ENCODE measurements at places on chromosomes 7 and 10.

DNA sequence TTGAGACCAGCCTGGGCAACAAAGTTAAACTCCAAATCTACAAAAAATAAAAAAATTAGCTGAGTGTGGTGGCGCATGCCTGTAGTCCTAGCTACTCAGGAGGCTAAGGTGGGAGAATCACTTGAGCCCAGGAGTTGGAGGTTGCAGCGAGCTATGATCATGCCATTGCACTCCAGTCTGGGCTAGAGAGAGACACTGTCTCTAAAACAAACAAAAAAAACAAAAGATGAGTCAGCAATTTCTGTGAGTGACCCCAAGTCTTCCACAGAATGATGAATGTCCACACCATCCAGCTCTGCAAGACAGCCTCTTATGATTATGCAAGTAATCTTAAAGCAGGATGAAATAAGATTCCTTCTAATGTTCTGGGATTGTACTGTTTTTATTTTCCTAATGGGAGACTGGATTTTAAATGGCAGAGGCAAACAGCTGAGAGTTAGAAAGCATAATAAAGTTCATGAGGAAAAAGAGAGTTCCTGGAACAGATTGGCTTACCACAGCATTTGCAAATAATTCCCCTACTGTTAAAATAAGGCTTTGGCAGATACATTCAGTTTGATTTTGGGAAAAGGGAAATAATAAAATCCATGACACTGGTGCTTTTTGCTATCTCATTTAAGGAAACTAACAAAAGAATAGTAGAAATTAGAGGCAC lies 18.9 kb upstream of the PRKAR2B start:
- no peak for DNase-seq

DNA sequence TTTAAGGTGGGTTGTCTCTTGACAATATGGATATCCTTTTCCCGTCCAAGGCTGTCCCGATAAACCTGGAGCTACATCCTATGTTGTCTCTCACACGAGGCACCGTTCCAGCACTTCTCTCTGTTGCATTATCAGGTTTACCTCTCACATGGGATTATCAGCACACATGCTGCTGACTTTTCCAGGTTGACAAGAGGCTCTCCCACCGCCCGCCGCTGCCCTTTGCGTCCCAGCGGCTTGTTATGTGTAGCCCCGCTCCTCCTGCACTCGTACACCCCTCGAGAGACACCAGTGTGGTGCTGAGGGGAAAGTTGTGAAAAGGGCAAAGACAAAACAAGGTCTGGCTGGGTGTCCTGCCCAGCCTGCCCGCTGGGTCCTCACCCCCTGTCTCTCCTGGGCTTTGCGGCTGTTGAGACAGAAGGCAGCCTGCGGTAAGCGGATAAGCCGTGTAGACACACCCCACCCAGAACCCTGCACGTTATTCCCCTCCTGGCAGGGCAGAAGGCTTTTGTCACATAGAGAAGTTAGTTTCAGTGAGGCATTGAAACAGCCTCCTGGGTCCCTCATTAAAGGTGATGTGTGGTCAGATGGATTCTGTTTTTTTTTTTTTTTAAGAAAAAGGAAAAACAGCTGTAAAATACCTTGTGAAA lies 38.7 kb downstream of the UBE3C start:
- no peak for DNase-seq

DNA sequence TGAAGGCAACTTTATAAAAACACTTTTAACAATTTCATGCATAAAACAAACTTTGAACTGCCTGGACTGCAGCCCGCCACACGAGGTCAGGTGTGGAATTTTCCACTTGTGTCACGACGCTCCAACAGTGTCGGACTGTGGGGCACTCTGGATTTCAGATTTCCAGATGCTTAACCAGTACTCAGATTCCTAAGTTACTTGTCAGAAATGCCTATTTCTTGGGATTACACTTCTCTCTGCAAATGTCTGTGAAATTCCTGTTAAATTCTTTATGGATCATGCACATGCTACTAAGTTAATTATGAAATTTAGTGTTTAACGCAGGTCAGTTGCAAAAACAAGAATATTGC lies 473 bp upstream of the GPER1 start:
- no peak for DNase-seq

- DNase-seq = no peak
Measured at GRCh38 chr7:85150624-85151023, 36.2 kb downstream of the SEMA3D start.

GRCh38 chr7:1421020-1421790 lies 38.1 kb downstream of the MICALL2 start:
- no peak for DNase-seq

- no peak for DNase-seq
Measured at GRCh38 chr7:30710669-30711068, 28.4 kb upstream of the CRHR2 start.

DNA sequence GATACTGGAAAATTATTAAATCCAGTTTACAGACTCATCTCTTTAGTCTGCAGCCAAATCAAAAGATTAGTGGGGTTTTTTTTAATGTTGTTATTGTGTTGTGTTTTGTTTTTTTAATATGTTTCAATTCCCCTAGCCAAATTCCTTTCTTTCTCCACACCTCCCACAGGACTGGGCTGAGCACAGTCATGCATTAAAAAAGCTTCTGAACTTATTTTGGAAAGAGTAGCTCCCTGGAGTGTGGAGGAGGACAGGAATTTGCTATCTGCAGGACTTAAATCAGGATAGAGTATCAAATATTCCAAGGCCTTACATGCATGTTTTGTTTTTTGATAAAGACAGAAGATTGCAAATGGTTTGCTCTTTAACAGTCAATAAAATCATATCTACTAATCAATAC lies 90.7 kb downstream of the GNAI1 start:
- DNase-seq = no peak

- no peak for DNase-seq
Measured at GRCh38 chr7:45129181-45129800, 17.8 kb upstream of the TBRG4 start.

DNA sequence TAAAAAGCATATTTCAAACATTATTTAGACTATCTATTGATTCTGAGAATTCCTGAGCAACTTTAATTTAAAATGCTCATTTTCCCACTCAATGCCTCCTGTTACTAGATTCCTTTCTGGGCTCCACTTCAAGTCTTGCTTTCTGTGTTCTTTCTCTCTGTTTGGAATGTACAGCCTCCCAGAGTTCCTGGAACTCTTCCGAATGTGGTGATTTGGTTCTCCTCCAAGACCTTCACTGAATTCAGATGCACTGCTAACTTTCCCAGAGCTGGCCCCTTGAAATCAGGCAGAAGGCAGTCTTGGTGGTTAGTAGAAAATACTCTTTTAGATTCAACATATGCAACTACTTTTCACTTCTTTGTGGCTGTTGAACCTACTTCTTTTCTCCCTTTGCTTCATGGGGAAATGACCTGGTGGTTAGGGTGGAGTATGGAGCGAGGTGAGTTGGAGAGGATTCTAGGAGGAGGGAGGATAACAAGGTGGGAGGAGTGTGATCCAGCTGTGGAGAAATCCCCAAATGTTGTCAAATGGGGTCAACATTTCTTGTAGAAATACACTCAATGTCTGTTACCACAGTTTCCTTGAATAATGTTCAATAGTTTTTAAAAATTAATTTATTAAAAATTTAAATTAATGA lies 27.9 kb upstream of the CCDC7 start:
- DNase-seq = no peak

- no peak for DNase-seq
Measured at GRCh38 chr10:60877061-60877776, 66.8 kb downstream of the RHOBTB1 start.

DNA sequence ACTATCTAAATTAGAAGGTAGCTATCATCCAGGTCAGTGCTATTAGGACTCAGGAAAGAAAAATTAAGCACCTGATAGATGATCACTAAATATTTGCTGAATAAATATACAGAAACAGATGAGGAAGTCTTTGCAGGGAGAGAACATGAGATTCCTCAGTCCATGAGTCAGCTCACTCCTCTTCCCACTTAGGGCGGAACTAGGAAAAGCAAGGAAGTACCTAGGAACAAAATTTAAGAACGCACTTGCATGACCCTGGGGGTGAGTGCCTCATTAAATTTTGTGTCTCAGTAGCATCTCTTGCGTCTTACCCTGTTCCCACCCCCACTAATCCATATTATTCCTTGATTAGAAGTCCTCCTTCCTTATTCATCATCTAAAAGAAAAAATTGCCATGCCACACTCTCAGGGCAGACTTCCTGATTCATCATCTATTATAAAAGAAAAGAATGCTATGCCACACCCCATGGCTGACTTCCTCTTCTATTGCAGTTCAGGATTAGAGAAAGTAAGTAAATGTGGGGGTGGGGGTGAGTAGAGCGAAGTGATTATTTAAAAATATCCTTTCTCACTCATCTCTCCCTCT lies 208.8 kb downstream of the THSD7A start:
- DNase-seq = no peak

- no peak for DNase-seq
Measured at GRCh38 chr10:21724687-21725367, 190.8 kb downstream of the MLLT10 start.

DNA sequence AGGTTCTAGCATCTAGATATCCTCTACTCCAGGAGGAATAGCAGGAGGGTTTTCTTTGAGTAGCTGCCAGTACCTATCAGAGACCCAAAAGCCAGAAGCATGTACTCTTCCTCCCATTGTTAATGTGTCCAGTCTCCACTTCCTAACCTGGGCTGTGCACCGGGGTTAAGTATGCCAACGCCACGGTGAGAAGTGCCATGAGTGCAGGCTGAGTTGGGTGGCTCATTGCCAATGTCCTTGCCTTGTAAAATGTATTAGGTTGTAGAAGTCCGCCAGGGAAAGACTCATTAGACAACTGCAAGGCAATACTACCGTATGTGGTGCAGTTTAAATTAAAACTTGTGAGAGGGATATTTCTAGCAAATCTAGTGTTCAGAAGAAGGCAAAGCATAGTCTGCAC lies 55.0 kb upstream of the PRR15 start:
- no peak for DNase-seq

DNA sequence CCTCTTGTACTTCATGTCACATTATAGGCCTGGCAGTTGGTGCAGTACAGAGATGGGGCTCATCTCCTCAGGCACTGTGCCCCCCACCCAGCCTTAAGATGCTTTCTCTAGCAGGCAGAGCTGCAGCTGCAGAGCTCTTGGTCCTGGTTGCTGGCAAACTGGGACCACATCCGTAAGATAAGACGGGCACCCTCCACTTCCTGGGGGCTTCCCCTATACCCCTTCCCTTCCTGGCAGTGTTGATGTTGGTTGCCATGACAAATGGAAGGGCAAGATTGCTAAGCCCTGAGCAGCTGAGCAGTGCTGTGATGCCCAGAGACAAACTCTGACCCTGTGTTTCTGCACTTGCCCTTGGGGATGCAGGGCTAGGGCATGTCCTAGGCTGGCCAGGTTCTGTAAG lies 103.4 kb upstream of the ANLN start:
- DNase-seq = no peak

- no peak for DNase-seq
Measured at GRCh38 chr7:21089653-21090052, 303.0 kb upstream of the SP8 start.
